ENCODE measurements at places on chromosomes 1 and 21. TPM values are rescaled to one million over a fixed set of nuclear protein-coding genes. Genes with fewer than 3 reads are reported as not detected.
A peak's percentile ranks its signal among the peaks of the same experiment; 100 is the strongest.

- no peak for DNase-seq
- H3K27ac ChIP-seq, result no peak overlapping the region
- no peak overlapping the region for H3K4me3 ChIP-seq
- peaks cover 56% of the 10 kb centered on the region for H3K36me3 ChIP-seq
- peaks cover 5% of the 10 kb centered on the region for H3K4me1 ChIP-seq
Observed at GRCh38 chr1:45510972-45511527, 10.6 kb downstream of the PRDX1 start.

DNA sequence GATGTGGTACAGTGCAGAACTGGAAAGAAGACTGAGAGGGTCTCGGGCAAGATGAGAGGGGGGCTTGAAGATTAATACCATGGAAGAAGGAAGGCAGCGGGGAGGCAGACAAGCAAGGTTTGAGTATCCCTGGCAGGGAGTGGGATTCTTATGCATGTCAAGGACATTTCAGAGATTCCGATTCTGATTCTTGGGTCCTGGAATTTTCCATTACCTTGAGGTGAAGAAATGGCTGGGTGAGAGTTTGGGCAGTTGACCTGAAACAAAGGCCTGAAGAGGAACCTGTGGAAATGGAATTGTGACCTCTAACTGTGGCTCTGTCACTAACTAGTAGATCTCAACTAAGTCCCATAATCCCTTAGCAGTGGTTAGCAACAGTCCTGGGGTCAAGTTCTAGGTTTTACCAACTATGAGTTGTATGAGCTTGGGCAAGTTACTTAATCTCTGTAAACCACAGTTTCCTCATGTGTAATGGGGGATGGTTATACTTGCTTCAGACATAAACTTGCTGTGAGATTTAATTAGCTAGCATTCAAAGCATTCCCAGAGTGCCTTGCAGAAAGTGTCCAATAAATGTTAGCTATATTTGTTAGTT is 8.6 kb upstream of the ACTN2 start:
- DNase-seq, result no peak
- peaks cover 44% of the 10 kb centered on the region for H3K27me3 ChIP-seq
- H3K27ac ChIP-seq, result no peak overlapping the region
- no peaks in the 10 kb centered on the region for H3K36me3 ChIP-seq

DNA sequence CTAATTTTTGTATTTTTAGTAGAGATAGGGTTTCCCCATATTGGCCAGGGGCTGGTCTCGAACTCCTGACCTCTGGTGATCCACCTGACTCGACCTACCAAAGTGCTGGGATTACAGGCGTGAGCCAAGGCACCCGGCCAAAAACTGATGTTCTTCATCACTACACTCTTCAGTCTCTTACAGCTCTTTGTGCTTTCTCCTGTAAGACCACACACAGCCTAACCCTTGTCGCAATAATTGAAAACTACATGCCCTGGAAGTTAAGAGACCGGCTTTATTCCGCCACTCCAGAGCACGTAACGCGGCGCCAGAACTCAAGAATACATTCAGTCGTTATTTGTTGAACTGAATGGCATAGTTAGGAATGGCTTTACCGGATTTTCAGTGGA is 552 bp downstream of the GPATCH4 start:
- DNase-seq, result no peak
- peaks cover 16% of the 10 kb centered on the region for H3K36me3 ChIP-seq
- no peaks in the 10 kb centered on the region for H3K27me3 ChIP-seq

DNA sequence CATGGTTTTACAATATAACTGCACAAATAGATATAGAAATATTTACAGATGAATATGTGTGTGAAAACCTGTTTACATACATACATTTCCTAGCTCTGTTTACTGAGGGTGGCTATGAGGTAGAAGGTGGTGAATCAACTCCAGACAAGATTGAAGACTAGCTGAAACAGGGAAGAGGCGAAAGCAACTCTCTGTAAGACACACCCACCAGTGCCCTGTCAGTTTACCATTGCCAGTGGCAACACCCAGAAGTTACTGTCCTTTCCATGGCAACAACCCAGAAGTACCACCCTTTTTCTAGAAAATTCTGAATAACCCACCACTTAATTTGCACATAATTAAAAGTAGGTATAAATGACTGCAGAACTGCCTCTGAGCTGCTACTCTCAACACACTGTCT is 16.7 kb downstream of the TMEM69 start:
- H3K27me3 ChIP-seq, result no peaks in the 10 kb centered on the region
- peaks cover 17% of the 10 kb centered on the region for H3K36me3 ChIP-seq
- DNase-seq, result no peak
- H3K4me1 ChIP-seq, result no peaks in the 10 kb centered on the region

DNA sequence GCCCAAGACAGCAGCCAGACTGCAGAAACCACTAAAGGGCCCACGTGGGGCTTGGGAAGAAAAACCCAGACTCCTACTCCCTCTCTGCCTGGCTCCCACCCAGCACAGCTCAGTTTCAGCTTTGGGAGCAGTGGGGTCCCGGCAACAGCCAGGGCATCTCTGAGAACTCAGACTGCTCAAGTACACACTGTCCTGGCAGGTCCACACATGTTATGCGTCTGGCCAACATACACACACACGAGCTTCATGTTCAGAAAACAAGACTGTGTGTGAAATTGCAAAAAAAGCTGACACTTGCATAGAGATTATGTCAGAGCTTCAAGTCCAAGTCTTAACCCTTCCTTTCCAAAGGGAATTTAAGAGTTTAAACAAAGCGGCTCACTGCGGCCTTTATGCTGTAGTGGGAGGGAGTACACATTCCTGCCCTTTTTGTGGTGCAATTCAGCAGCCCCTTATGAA is 136.6 kb upstream of the CD34 start:
- no peak overlapping the region for H3K4me3 ChIP-seq
- peaks cover 6% of the 10 kb centered on the region for H3K27me3 ChIP-seq
- no peaks in the 10 kb centered on the region for H3K36me3 ChIP-seq

DNA sequence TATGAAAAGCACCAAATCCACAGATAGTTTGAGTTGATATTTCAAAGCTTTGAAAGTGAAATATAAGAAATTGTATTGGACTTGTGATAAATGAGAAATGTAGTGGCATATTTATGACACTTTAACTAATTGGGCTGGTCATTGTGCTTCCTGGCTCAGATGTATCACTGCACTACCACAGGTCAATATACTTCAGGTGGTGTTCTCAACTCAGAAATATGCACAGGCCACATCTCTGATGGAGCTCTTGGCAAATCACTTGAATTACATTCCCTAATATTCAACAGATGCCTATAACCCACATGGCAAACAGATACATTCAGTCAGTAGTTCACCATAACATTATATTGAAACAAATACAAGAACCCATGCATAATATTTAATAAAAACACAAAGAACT is 209.6 kb downstream of the LYPLAL1 start:
- no peaks in the 10 kb centered on the region for H3K4me1 ChIP-seq
- no peak overlapping the region for H3K4me3 ChIP-seq
- no peaks in the 10 kb centered on the region for H3K36me3 ChIP-seq
- DNase-seq, result no peak
- no peaks in the 10 kb centered on the region for H3K27me3 ChIP-seq

- no peaks in the 10 kb centered on the region for H3K4me1 ChIP-seq
- DNase-seq, result no peak
- no peaks in the 10 kb centered on the region for H3K36me3 ChIP-seq
- H3K4me3 ChIP-seq, result no peak overlapping the region
- H3K27me3 ChIP-seq, result no peaks in the 10 kb centered on the region
Observed at GRCh38 chr1:17929224-17929623, 174.1 kb downstream of the ACTL8 start.

- H3K27me3 ChIP-seq, result no peaks in the 10 kb centered on the region
- H3K36me3 ChIP-seq, result peaks cover 35% of the 10 kb centered on the region
Observed at GRCh38 chr1:225914947-225915346, 9.1 kb downstream of the PYCR2 start.

DNA sequence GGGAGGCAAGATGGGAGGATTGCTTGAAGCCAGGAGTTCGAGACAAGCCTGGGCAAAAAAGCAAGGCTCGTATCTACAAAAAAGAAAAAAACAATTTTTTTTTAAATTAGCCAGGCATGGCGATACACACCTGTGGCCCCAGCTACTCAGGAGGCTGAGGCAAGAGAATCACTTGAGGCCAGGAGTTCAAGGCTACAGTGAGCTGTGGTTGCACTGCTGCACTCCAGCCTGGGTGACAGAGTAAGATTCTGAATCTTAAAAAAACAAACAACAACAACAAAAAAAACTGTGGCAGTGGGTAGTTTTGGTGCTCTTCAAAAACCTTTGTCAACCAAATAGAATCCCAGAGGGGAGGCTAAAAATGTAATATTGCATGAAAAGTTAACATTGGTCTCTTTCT is 734 bp downstream of the PTPN22 start:
- peak; percentile 31 for DNase-seq
- H3K4me3 ChIP-seq, result peak overlapping the region; percentile 92
- H3K4me1 ChIP-seq, result peaks cover 73% of the 10 kb centered on the region
- H3K36me3 ChIP-seq, result peaks cover 38% of the 10 kb centered on the region
- H3K27me3 ChIP-seq, result no peaks in the 10 kb centered on the region
- peak overlapping the region; percentile 98 for H3K27ac ChIP-seq

- no peak overlapping the region for H3K4me3 ChIP-seq
- H3K27me3 ChIP-seq, result peaks cover 2% of the 10 kb centered on the region
- no peak for DNase-seq
Observed at GRCh38 chr1:168917309-168917708, 188.3 kb upstream of the DPT start.

The CDK18 gene
- total RNA-seq, result 2.9 TPM

The THEM5 gene
- total RNA-seq, result not detected

Data from activated CD4-positive, alpha-beta T cell treated with anti-CD3 and anti-CD28 coated beads, Interleukin-2, amount 10 ng/mL, durations not matched to agents 7 days and 5 days (primary cell).